GM19239 (cell line): ENCODE measurements at places on chromosomes 1 and 21.

DNA sequence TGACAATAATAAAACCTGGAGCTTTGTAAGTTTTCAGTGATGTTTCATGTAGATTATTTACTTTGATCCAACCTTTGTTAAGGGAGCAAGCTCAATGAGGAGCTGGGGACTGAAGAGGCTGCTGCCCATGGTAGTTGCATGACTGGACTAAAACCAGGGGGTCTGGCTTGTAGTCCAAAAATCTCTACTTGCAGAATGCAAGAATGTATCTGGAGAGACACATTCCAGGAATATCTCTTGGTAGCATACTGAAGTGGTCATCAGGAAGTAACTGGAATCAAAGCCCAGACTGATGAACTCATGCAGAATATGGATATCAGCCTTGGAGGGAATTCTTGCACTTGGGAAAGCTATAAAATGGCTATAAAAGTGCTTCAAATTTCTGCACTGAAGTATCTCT lies 5.8 kb upstream of the KIAA0040 start:
- DNase-seq, result no peak

- no peak for DNase-seq
Observed at GRCh38 chr1:63836830-63837229, 63.0 kb downstream of the ROR1 start.

DNA sequence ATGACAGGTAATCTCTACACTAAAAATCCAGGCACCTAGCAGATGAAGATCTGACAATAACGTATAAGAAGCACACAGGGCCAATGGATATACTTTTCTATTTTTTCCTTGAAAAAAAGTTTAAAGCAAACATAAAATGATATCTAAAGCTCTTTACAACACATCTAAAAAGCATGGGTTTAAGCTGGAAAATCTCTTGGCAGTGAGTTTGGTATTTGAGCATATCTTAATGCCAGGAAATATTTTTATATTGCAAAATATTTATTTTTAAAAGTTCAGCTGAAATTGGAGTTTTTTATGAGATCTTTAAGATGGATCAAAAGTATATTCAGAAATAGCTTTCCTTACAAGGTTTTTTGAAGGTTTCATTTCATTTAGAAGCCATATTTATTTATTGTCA lies 40.5 kb downstream of the SLC5A9 start:
- no peak for DNase-seq

DNA sequence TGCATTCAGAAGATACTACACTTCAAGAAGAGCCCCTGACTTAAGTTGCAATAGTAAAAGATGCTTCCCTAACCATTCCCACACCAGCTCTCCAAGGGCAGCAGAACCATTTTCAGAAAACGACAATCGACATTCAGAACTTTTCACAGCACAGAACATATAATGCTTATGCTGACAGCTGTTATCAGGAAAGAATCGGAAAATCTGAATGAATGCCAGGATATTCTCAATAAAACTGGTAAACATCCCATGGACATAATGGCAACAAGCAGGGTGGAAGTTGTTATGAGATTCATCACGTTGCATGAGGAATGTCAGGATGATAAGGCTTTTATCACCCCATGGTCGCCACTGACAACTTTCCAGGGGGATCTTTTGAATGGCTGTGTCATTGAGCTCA lies 246.6 kb upstream of the CHRM3 start:
- DNase-seq, result no peak

DNA sequence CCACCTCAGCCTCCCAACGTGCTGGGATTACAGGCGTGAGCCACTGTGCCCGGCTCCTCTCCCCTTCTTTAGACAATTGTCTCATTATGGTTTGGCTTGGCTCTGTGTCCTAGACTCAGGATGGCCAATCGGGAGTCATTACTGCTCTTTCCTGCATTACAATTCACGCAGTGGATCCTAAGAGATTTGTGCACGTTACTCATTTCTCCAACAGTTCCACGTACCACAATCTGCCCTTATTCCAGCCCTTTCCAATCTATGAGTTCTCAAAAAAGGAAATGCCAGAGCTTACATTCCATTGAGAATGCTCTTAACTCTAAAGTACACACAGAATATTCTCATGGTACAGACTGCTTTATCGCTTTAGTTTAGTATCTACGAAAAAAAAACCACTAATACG lies 357.0 kb downstream of the GPATCH2 start:
- no peak for DNase-seq

DNA sequence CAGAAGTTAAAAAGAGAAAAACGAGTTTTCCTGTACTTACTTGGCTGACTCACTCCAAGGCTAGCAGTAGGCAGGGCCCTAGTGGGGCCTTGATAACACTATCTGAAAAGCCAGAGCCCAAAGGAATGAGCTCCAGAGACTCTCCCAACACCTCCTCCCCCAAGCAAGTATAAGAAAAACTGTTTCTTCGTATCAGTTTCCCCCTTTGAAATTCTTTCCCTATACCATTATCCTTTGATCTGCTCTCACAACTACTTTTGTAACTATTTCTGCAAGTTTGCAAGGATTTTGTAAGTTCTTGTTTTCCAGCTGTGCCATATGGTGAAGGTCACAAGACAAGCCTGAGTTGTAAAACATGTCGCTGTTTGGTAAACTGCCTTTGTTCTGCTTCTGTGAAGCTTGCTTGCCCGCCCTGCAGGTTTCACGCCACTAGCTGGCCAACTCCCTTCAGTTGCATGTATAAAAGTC lies 36.5 kb upstream of the KCNJ15 start:
- DNase-seq, result no peak

GRCh38 chr1:206501881-206502280 lies 5.5 kb upstream of the RASSF5 start:
- no peak for DNase-seq
